ENCODE measurements at places on chromosomes 3 and 15. TPM values are rescaled to one million over a fixed set of nuclear protein-coding genes. Genes with fewer than 3 reads are reported as not detected.

GRCh38 chr3:17745894-17746293 lies 3.5 kb upstream of the TBC1D5 start:
- peaks cover 15% of the 10 kb centered on the region for H3K4me1 ChIP-seq
- H3K36me3 ChIP-seq, result no peaks in the 10 kb centered on the region
- no peak overlapping the region for H3K27ac ChIP-seq
- DNase-seq, result no peak
- H3K4me3 ChIP-seq, result no peak overlapping the region
- peaks cover 2% of the 10 kb centered on the region for H3K27me3 ChIP-seq

CLDN1 gene
- 0.27 TPM for total RNA-seq

GUCA1C gene
- not detected for total RNA-seq

RHCG gene
- not detected for total RNA-seq

INSYN1 gene
- 0.58 TPM for total RNA-seq

- peak; percentile 55 for DNase-seq
- peaks cover 6% of the 10 kb centered on the region for H3K4me1 ChIP-seq
- H3K36me3 ChIP-seq, result no peaks in the 10 kb centered on the region
- H3K4me3 ChIP-seq, result no peak overlapping the region
These were observed 37.8 kb downstream of the EHHADH start for GRCh38 chr3:185215873-185216606.

DNA sequence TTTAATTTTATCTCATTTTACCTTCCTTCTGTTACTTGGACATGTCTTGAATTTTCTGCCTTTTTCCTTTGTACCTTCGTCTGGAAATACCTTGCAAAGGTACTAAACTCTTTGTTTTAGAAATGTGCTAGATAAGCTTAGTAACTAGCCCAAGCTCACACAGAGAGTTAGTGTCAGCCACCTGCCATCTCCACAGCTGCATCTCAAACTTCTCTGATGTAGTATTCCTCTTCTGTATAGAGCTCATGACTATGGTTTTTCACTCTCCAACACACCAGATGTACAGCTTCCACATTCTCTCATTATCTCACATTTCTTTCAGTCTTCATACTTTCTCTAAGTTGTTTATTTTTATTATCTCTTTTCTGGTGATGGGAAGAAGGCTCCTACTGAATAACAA lies 516.6 kb upstream of the ROBO2 start:
- no peak overlapping the region for H3K27ac ChIP-seq
- H3K27me3 ChIP-seq, result no peaks in the 10 kb centered on the region
- H3K4me3 ChIP-seq, result no peak overlapping the region

GRCh38 chr15:93748710-93749109 lies 482.7 kb upstream of the MCTP2 start:
- no peak for DNase-seq
- H3K4me3 ChIP-seq, result no peak overlapping the region
- H3K4me1 ChIP-seq, result no peaks in the 10 kb centered on the region
- H3K36me3 ChIP-seq, result no peaks in the 10 kb centered on the region
- H3K27ac ChIP-seq, result no peak overlapping the region
- no peaks in the 10 kb centered on the region for H3K27me3 ChIP-seq

- H3K36me3 ChIP-seq, result no peaks in the 10 kb centered on the region
- no peak overlapping the region for H3K4me3 ChIP-seq
- no peaks in the 10 kb centered on the region for H3K27me3 ChIP-seq
- no peak overlapping the region for H3K27ac ChIP-seq
- DNase-seq, result no peak
These were observed 105.9 kb downstream of the IL1RAP start for GRCh38 chr3:190619761-190620160.

DNA sequence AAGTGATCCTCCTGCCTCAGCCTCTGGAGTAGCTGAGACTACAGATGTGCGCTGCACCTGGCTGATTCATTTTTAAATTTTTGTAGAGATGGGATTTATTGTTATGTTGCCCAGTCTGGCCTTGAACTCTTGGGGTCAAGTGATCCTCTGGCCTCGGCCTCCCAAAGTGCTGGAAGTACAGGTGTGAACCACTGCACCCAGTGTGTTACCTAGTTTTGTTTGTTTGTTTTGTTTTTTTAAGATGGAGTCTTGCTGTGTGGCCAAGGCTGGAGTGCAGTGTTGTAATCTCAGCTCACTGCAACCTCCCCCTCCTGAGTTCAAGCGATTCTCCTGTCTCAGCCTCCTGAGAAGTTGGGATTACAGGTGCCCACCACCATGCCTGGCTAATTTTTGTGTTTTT lies 12.1 kb downstream of the PTPN23 start:
- no peak for DNase-seq
- no peaks in the 10 kb centered on the region for H3K27me3 ChIP-seq
- no peak overlapping the region for H3K4me3 ChIP-seq

FGD5 gene
- 134 TPM for total RNA-seq

SPTSSB gene
- total RNA-seq, result not detected

DNA sequence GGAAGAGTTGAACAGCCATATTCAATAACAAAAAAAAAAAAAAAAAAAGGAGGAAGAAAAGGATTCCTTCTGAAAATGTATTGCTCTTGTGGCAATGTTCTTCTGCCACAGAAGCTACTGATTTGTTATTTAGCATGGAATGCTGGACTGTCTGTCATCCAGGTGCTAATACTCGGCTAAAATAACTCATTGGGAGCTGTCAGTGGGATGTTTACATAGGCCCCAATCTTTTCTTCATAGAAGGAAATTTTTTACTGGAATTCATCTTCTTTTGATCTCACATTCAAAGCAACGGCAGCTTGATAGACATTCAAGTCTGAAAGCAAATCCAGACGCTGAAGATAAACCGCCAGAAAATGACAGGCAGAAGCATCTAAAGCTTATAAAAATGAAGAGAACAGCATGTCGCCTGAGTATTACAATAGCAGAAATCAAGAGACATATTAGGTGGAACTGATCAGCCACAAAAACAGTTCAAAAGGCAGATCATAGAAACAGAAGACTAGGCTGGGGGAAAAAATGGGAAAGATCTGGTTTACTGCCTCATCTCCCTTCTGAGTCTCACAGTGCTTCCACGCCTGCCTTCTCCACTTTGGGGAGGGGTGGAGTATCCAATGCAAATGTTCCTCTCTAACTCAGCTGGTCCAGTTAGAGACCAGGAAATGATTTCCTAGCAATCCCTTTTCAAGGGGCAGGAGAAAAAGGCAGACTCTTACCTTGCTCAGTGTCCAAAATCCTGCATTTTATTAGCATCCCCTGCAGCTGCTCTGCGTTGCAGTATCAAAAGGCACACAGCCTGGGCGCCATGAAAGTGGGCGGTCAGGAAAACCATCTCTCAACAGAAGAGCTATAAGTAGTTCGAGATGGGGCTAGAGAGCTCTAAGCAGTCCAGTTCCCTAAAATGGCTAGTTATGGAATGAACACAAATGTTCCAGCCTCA lies 451.9 kb downstream of the FOXP1 start:
- no peak overlapping the region for H3K27ac ChIP-seq
- no peaks in the 10 kb centered on the region for H3K27me3 ChIP-seq
- peaks cover 24% of the 10 kb centered on the region for H3K4me1 ChIP-seq
- no peaks in the 10 kb centered on the region for H3K36me3 ChIP-seq
- no peak overlapping the region for H3K4me3 ChIP-seq
- DNase-seq, result peak; percentile 22

ANKUB1 gene
- not detected for total RNA-seq

DNA sequence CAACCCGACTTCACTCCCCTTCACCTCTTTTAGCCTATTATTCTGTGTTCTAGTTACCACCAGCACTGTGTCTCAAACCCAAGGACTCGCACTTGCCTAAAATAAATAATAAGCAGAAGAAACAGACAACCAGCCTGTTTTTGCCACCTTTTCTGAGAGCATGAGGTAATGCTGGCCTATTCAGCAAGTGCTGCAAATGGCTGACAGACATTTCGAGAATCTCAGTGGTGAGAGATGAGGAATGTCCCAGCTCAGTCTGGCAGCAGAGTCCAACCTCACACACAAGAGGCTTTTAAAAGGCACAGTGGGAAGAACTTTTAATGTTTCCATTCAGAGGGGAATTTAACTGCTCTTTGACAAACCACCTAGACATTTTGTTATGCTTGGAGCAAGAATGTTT lies 143.3 kb upstream of the GMNC start:
- no peaks in the 10 kb centered on the region for H3K4me1 ChIP-seq
- no peak overlapping the region for H3K27ac ChIP-seq

GRCh38 chr3:14520967-14521366 lies 19.2 kb downstream of the GRIP2 start:
- no peak for DNase-seq
- no peak overlapping the region for H3K4me3 ChIP-seq
- no peak overlapping the region for H3K27ac ChIP-seq
- H3K4me1 ChIP-seq, result no peaks in the 10 kb centered on the region

DNA sequence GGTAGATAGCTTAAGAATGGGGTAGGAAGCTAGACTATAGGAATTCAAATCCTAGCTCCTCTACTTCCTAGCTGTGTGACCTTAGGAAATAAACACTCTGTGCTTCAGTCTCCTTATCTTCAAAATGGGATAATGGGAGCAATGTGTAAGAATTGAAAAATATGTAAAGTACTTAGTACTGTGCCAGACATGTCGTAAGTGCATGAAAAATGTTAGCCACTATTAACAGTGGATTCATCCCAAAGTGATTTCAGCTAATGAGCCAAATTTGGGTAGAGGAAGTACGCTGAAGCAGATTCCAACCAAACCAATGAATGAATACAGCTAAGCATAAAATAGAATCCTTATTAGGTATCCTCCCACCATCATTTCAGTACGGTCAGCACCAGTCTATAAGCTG lies 192.1 kb downstream of the RORA start:
- no peak overlapping the region for H3K4me3 ChIP-seq
- peak; percentile 68 for DNase-seq
- H3K4me1 ChIP-seq, result peaks cover 66% of the 10 kb centered on the region
- H3K27me3 ChIP-seq, result no peaks in the 10 kb centered on the region
- peak overlapping the region; percentile 59 for H3K27ac ChIP-seq

C2CD4B gene
- 28.4 TPM for total RNA-seq

DNA sequence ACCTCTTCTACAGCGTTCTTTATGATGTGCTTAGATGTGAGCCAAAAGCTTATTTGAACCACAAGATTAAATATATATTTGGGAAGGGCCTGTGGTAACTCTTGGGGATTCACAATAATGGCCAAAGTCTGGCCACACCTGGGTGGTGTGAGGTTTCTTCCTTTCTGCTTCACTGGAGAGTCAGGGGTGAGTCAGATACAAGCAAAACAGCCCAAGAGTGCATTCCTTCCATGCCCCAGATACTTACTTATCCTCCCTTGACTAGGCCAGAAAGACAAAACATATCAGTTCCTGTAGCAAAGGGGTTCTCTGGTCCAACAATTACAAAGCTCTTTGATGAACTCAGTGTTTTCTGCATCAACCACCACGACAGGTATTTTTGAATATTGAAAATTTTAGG lies 941 bp downstream of the ZBED2 start:
- H3K4me1 ChIP-seq, result no peaks in the 10 kb centered on the region
- peaks cover 3% of the 10 kb centered on the region for H3K27me3 ChIP-seq
- H3K27ac ChIP-seq, result no peak overlapping the region
- no peaks in the 10 kb centered on the region for H3K36me3 ChIP-seq
- DNase-seq, result no peak
- H3K4me3 ChIP-seq, result no peak overlapping the region

PRTG gene
- 12.4 TPM for total RNA-seq

Measured in endothelial cell of umbilical vein (primary cell).